ENCODE measurements at places on chromosomes 4 and X.

GRCh38 chrX:81662381-81662780, 460.5 kb downstream of the SH3BGRL start:
- DNase-seq: no peak

DNA sequence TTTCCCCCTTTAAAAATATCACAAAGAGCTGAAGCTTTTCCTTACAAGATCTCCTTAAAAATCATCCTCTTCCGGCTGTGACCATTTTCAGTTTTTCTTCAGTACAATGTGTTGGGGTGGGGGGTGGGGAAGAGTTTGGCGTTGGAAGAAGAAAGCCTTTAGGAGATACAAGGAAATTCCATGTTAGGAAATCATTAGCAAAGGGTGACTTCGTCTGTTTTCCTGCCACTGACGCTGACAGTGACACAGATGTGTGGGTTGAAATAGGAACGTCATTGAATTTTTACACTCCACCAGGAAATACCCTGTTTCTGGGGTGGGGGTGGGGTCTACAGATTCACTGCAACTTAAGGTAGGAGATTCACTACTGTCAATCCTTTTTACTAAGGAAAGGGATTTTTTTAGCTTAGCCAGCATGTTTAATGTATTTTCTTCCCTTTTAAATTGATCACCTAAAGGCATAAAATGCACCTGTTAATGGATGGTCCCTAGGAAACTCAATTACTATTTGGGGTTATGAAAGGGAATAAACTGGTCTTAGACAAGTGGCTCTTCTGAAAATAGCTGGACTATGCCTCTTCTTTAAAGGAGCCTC, 3.9 kb downstream of the MAMLD1 start:
- peak; percentile 25 for DNase-seq

DNA sequence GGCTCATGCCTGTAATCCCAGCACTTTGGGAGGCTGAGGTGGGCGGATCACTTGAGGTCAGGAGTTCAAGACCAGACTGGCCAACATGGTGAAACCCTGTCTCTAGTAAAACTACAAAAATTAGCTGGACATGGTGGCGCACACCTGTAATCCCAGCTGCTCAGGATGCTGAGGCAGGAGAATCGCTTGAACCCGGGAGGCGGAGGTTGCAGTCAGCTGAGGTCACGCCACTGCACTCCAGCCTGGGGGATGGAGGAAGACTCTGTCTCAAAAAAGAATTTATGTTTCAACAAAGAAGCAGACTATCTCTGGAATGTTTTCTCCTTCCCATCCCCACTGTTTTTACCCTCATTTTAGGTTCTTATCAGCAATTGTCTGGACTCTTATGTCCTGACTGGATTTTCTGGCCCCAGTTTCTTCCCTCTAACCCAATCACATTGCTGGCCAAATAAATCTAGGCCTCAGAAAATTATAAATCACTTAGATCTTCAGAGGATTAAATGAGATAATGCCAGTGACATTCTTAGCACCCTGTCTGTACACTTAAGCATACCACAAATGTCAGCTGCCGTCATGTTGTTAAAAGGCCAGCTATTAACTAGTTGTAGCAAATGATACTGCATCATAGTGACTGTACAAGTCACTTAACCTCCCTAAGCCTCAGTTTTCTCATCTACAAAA, 44.9 kb upstream of the PRSS48 start:
- no peak for DNase-seq

GRCh38 chr4:158817562-158818296, 48.9 kb downstream of the FNIP2 start:
- no peak for DNase-seq

DNA sequence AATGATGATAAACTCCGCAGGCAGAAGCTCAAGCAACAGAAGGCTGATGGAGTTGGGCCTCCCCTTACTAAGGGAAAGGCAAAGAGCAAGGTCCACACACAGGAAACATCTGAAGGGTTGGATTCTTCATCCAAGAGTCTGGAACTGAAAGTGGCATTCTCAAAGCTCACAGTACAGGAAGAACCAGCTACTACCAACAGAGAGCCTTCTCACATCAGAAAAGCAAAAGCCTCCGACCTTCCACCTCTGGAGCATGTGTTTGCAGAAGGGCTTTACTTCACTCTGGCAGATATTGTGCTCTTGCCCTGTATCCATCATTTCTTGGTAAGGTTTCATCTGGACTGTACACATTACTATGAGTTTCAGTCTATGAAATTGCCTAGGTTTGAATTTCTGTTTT, 10.6 kb downstream of the GSTCD start:
- DNase-seq: no peak

- no peak for DNase-seq
These were observed 96.2 kb downstream of the RELL1 start for GRCh38 chr4:37590016-37590415.

- DNase-seq: no peak
These were observed 352.1 kb downstream of the SPOCK3 start for GRCh38 chr4:166882221-166882620.

DNA sequence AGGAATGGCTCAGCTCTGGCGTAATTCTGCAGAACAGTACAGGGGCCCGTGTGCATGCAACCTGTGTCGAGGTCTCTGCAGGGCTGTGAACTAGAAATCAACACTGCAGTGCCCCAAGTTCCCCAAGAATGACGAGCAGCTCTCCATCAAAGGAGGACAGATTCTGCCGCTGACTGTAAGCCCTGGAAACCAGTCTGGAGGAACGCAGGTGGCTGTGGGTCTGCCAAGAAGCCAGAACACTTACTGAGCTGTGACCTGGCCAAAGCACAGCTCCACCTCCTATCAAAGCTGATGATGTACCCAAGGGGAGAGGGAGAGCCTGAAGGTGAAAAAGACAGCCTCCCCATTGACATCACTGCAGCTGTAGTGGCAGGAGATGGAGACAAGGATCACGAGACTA, 80.3 kb upstream of the STS start:
- no peak for DNase-seq

GRCh38 chrX:50643525-50644137, 170.4 kb downstream of the SHROOM4 start:
- no peak for DNase-seq

DNA sequence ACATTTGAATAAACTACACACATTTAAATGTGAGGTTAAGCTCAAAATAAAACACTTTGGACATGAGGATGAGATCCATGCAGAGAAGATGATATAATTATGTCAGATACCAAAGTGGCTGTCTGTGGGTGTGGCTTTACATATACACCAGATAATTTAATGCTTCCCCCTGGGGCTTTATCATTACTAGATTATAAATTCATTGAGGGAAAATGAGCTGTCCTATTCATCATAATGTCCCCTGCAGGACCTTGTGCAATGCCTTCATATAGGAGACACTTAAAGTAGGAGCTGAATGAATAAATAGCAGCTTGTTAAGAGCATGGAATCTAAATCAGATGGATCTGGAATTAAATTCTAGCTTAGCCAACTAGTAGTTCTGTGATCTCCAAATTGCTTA, 49.7 kb downstream of the OTC start:
- DNase-seq: no peak

- no peak for DNase-seq
These were observed 4.9 kb downstream of the LYAR start for GRCh38 chr4:4284827-4285618.

DNA sequence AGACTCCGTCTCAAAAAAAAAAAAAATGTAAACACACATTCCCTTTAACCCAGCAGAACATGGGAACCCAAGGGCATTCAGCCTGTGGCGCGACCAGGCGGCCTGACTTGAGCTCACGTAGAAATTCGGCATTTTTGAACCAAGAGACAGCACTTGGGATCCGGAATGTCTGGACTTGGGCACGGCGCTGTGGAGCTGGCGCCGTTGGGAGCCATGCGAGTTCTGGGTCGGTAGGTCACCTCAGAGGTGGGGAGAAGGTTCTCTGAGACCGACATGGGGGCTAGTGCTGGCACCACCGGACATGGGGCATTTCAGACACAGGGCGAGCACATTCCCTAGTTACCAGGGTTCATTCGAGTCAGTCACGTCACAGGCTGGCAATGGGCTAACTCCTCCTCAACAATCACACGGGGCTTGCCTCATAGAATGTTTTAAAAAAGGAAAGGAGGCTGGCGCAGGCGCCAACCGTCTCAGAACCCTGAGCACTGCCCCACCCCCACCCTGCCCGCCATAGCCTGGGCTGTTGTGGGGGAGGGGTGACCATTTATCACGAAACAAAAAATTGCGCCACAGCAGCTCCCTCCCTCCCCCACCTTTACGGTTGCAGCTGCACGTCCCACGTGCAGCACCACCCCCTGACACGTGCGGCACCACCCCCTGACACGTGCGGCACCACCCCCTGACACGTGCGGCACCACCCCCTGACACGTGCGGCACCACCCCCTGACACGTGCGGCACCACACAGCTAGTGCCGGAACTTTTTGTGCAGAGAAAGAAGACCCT, at the start of gene TEX28:
Gene TEX28 (minus strand): TSS at position 334 of the 784 bp plus-strand sequence. CDS start 3,007 bp downstream, outside the sequence.
- no peak for DNase-seq

All from activated CD4-positive, alpha-beta memory T cell treated with anti-CD3 and anti-CD28 coated beads for 36 hours (primary cell).